Stimulated activated CD4-positive, alpha-beta T cell treated with anti-CD3 and anti-CD28 coated beads, TNF-alpha, amount 100 ng/mL, for 1 hour (primary cell): ENCODE measurements at places on chromosomes 5 and 9.
A peak's percentile ranks its signal among the peaks of the same experiment; 100 is the strongest.

DNA sequence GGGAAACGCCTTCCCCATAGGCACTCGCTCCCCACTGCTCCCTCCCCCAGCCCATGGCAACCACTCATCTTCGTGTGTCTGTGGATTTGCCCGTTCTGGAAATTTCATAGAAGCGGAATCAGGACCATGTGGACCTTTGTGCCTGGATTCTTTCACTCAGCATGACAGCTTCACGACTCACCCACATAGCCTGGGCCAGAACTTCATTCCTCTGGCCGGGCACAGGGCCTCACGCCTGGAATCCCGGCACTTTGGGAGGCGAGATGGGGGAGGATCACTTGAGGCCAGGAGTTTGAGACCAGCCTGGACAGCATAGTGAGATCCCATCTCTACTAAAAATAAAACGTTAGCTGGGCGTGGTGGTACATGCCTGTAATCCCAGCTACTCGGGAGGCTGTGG, 12.1 kb upstream of the DIPK1B start:
- DNase-seq, result no peak

DNA sequence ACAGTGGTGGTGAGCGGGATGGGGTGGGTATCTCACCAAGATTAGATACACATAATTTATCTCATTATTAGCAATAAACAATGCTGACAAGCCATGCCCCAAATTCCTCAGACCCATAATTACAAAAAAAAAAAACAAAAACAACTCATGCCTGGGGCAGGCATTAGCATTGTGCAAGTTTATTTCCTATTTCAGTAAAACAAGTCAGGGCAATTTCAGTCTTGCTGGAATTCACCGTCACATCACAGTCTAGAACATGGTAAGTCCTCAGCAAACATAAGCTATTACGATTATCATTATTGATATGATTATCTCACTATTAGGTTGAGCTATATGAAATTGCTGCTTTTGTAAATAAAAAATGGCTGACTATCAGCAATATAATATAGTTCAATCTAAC, 57.5 kb upstream of the GNAQ start:
- no peak for DNase-seq

DNA sequence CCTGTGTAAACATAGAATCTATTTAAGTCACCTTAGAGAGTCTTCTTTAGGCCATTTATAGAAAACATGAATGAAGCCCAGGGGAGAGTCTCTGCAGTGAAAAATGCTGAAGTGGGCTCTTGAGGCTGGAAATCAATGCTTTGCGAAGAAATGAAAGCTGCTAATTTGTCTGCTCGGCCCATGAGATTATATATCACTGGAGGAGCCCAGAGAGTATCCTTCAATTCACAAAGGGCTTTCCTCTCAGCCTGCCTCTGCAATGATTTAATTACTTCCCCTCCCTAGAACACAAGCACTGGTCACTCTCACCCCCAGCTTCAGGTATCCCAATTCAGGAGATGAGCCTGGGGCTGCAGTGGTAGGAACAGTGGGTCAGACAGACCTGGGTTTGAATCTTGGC, 8.2 kb upstream of the DRD1 start:
- DNase-seq, result no peak

DNA sequence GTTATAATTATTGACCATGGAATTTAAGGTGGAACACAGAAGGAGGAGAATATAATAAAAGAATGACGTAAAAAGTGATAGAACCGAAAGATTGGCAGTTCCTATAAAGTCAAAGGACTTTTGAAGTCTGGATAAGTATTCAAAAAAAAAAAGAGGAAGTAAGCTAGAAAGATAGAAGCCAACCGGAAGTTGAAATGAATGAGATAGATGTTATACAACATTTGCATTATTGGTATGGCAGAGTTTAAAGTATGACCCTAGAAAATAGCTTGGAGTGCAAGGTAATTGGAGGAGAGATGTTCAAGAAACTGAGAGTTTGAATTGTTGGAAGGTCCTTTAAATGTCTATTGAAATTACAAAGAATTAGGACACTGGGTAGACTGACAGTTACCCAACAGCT, 293.6 kb downstream of the FER start:
- no peak for DNase-seq

DNA sequence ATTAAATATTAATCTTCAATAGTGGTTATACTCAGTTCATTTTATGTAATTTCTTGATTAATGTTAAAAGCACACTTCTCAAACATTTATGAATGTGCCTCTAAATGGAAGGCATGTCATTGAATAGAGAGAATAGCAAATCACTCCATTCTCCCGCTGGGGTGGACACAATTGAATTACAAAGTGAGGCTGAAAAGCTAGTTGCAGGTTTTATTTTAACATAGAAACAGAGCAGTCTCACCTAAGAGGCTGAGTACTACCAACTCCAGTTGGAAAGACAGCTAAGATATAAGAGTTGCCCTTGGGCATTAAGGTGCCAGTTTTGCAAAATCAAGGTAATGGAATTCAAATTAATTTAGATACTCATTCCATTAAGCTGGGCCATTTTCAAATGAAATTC, 147.2 kb downstream of the PCSK1 start:
- DNase-seq, result no peak

- no peak for DNase-seq
These were observed 2.5 kb downstream of the MAPK9 start for GRCh38 chr5:180289433-180289832.

DNA sequence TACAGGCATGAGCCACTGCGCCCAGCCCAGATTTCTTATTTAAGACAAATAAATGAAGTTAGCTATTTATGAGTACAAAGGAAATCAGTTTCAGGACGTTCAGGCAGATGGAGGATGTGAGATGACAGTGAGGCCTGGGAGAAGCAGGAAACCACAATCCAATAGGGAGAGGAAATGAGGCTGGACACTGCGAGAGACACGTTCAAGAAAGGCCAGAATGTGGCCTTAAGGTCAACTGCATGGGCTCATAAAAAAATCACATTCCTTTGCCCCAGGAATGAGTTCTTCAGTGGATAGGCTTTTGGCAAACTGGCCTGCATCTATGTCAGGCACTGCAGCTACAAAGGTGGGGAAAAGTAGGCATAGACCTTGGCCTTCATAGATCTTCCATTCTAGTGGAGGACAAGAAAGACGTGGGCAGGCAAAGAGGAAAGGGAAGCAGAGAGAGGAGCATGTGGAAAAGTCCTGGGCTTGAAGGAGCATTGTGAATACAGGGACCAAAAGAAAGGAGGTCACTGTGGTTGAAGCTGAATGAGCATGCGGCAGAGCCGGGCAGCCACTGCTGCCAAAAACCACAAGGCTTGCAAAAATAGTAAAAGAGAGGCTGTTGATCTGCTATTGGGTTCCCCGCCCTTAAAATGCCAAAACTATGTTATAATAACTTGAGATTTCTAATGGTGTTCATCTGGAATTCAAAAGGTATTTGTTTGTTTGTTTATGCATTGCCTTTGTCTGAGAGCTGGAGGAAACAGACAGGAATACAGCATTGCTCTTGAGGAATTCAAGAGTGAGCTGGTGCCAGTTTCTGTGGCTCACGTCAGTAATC, 133.0 kb downstream of the GNA14 start:
- DNase-seq, result no peak

DNA sequence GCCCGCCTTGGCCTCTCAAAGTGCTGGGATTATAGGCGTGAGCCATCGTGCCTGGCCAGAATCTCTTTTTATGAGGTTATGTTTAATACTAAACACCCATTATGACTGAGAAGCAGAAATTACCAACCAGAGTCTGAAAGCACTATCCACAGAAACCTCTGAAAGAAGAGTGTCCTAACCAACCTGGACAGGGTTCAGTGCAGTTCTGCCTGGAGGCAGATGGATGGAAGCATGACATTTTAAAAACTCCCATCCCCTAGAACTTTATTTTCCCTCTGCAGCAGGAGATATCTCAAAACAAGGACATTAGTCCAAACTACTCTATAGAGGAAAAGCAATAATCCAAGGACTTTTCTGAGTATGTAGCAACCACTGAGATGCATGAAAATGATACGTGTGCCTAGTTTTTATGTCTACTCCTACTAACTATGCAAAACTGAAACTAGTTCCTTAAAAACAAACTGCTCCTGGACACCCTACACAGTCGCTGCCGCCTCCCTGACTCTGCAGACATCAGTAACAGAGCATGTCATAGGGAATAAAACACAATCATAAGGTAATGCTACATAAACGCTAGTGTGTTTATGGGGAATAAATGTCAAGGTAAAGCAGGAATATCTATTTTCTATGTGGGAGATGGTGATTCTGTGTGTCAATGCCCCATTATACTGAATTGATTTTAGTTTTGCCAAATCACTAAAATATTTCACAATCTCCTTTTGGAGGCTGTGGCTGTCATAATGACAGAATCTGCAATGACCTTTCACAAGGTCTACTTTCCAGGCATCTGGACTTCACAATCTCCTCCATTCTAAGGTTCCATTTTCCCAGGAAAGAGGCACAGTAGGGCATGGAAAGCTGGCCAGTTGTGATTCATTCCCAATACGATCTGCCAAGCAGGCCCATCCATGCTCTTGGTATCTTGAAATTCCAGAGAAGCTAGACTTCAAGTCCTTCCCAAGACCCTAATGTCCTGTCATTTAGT, 122.8 kb downstream of the SIL1 start:
- no peak for DNase-seq

DNA sequence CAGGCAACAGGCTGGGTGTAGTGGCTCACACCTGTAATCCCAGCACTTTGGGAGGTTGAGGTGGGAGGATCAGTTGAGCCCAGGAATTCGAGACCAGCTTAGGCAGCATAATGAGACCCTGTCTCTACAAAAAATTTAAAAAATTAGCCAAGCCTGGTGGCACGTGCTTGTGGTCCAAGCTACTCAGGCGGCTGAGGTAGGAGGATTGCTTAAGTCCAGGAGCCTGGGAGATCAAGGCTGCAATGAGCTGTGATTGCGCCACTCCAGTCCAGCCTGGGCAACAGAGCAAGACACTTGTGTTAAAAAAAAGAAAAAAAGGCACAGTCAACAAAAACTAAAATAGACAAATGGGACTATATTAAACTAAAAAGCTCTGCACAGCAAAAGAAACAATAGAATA, 29.3 kb downstream of the ATP6V0E1 start:
- no peak for DNase-seq

GRCh38 chr9:136211441-136212344, 6.8 kb upstream of the LHX3 start:
- no peak for DNase-seq

- no peak for DNase-seq
These were observed 390.8 kb upstream of the PTGER4 start for GRCh38 chr5:40288800-40289485.

DNA sequence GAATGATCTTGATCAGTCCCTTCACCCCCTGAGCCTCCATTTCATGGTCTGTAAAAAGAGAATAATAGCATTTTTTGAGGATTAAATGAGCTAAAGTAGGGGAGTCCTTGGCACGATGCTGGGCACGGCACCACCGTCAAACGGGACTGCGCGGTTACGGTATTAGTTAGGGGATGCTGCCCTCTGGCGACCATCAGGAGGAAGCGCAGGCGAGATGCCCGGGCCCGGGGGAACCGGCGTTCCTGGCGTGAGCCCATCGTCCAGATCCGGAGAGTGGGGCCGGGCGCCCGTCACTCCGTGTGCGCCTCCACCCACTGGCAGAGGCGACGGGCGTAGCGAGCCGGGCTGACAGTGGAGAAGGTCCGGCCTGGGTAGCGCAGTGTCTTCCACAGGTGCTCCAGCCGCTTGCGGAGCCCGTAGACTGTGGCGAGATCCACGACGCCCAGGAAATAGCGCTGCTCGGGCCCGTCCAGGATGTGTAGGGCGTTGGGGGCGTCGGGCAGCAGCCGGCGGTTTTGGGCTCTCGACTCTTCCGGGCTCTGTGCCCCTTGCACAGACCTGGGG, 4.8 kb upstream of the ST6GALNAC4 start:
- DNase-seq, result peak; percentile 34

DNA sequence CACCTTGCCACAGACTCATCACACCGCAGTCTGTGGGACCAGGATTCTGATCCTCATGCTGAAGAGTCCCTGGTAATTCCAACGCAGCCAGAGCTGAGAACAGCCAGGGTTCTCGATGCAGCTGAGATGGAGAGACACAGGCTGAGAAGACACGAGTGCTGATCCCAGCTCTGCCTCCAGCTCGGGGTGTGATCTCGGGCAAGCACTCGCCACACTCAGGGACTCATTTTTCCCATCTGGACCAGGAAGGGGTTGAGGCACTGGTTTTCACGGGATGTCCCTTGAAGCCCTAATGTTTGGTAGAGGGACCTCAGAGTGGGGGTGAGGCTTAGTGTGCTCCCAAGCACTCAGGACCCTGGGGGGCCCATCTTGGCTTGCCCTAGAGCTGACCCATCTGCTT, 200.4 kb downstream of the CDK5RAP2 start:
- no peak for DNase-seq

- DNase-seq, result no peak
These were observed 188.2 kb downstream of the ARRDC3 start for GRCh38 chr5:91194824-91195381.

DNA sequence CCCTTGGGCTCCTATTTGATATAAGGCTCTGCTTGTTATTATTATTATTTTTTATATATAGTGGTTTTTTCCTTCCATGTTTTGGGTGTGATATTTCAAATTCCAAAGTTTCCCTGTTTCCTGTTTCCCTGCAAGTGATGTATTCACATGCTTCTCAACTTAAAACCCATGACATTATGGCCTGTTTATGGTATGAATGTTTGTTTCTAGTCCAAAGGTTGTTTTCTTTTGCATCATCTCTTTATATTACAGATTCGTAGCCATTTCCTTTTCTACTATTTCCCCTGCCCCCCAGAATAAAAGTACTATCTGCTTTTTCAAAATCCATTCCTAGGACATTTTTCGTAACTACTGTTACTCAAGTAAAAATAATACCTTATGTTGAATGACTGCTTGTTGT, 7.5 kb downstream of the SEMA6A start:
- no peak for DNase-seq

DNA sequence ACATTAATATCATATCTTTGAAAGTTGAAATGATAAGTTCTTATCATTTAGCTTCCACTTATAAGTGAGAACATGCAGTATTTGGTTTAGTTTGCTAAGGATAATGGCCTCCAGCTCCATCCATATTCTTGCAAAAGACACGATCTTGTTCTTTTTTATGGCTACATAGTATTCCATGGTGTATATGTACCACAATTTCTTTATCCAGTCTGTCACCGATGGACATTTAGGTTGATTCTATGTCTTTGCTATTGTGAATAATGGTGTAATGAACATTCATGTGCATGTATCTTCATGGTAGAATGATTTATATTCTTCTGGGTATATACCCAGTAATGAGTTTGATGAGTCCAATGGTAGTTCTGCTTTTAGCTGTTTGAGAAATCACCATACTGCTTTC, 135.0 kb upstream of the PRR16 start:
- no peak for DNase-seq

DNA sequence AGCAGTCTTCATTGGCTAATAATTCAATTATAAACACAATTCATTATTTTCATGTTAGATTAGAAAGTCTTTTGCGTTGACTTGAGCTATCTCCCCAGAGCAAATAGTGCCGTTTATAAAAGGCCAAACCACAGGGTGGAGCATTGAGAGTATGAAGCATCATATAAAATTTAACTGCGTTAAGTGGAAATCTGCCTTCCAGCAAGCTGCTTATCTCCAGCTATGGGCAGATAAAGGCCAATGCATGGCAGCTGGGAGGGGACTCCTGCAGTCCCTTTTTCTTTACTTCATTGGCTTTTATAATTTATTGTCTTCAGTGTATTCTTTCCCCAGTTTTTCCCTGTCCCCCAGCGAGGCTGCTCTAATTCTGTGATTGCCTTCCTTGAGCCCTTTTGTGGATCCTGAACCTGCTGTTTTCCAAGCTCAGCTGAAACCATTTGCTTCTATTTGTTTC, 113.7 kb downstream of the TMEM232 start:
- no peak for DNase-seq

- no peak for DNase-seq
These were observed 417.3 kb downstream of the TLE4 start for GRCh38 chr9:79989079-79989478.

- no peak for DNase-seq
These were observed 46.8 kb downstream of the SLC1A3 start for GRCh38 chr5:36653044-36653705.
